NCI-H187 (cell line): ENCODE measurements at places on chromosomes 2 and 18.

GRCh38 chr18:68969027-68969426 lies 171.1 kb downstream of the CCDC102B start:
- DNase-seq: no peak

GRCh38 chr18:4801151-4801550 lies 346.0 kb upstream of the DLGAP1 start:
- DNase-seq: no peak

DNA sequence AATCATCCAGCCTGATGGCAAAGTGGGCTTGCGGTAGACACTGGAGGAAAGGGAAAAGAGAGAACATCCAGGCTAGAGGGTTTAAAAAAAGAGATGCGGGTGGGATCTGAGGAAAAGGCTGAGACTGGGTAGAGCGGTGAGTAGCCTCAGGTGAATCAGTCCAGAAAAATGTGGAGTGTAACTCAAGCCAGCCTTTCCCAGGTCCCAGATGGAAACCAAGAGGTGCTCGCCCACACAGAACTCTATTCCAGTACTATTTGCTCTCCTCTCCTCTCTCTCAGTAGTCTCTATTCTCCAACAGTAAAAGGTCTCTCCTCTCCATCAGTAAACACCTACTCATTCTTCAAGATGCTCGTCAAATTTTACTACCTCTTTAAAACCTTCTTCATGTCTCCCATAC lies 38.3 kb upstream of the NRP2 start:
- DNase-seq: no peak

DNA sequence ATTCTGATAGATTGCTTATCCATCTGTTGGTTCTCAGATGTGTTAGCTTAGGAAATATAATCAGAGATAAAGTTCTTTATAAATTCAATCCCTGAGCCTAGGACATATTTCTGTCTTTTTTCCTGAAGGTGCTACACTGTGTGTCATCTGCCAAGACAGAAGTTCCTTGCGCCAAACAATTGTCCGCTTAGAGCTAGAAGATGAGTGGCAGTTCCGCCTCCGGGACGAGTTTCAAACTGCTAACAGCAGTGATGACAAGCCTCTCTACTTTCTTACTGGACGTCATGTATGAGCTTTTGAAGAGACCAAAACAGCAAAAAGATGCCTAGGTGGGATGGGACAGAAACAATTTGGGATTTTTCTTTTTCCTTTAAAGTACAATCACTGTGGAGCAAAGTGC lies 78.0 kb downstream of the ESCO1 start:
- DNase-seq: no peak

- DNase-seq: peak; percentile 75
These were observed 18.3 kb upstream of the SLC35F6 start for GRCh38 chr2:26745609-26746327.

- no peak for DNase-seq
These were observed 10.3 kb downstream of the MOCOS start for GRCh38 chr18:36197511-36198166.

DNA sequence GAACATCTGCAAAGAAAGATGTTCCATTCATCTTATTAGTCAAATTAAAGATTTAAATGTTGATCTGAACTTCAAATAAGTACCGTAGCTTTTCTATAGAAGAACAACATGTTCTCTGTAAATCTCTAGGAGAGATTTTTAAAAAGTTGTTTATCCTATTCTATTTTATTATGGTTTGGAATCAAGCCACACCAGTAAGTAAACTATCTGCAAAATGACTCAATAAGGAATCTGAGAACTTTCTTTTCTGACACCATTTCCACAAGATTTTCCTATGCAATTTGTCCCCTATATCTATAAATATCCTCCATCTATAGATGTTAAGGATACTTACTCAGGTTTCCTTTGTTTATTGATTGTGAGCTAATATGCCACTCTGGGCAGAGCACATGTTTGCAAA lies 736.6 kb downstream of the CBLN2 start:
- no peak for DNase-seq

DNA sequence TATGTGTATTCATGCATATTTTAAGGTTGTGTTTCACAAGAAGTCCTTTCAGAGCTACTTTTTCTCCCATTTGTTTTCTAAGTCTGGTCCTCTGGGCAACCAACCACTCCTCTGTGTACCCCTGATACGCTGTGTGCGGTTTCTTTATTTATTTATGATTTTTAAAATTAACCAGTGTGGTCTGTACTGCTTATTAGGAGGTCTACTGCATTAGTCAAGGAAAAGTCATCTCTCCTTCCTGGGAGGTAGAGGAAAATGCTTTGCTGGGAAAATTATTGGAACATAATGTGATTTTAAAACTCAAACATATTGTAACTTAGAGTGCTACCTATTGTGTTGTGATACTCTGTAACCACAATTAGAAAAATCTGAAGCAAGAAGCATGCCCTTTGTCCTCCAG lies 1404.3 kb downstream of the SUCLG1 start:
- DNase-seq: no peak

DNA sequence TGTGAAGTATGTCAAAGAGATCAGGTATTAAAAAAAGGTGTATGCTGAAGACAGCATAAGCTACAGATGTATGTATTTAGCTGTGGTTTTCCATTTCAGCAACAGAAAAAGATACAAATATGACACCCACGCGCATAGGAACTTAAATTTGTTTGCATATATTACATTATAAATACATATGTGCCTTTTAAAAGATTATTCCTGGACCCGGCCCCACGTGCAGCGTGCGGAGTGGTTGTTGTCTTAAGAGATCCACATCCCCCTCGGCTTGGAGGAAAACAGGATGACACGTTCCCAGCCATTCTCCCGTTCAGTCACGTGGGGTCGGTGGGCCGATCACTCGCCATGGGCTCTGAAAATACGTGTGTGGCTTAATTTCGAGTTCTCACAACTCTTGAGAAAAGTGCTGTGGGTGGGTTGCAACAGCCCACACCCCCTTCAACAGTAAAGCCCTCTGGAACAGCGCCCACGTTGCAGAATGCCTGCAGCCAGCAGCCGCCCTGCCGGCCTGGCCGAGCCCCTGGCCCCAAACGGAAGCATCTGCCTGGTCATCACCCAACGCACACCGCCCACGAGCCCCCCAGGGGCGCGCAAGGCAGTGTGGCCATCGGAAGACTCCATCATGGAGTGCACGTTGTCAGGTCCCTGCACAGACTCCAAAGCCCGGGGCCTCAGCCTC lies 18.6 kb upstream of the KCNG2 start:
- no peak for DNase-seq

DNA sequence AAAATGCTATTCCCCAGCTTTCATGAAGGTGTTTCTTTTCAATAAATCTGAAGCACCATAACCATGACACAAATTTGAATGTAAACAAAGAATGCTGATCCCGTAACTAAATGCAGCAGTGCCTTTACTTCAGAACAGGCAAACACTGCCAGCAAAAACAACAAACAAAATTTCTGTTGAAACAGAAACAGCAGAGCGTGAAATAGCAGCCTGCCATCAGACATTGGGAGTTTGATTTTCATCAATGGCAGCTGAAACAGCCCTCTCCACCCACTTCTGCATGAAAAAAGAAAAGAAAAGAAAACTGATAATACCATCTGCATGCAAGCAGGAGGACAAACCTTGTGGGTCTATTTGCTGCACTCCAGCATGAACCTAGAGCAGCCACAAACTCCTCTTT lies 128.3 kb downstream of the CDH2 start:
- DNase-seq: no peak

DNA sequence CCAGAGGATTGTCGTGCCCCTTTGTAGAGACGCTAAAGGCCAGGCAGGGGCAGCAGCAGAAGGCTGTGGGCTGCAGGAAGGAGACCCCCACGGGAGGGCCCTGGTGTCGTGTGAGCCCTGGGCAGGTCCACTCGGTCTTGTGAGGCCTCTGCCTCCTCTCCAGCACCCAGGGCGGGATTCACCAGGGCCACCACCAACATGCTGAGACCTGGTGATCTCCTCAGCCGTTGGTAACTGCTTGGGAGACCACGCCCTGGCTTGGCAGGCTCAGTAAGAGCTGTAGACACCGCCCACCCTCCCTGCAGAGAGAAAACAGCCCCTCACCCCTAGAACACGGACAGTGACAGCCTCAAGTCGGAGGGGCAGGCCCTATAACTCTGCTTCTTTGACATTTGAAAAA lies 21.1 kb downstream of the MBP start:
- no peak for DNase-seq

DNA sequence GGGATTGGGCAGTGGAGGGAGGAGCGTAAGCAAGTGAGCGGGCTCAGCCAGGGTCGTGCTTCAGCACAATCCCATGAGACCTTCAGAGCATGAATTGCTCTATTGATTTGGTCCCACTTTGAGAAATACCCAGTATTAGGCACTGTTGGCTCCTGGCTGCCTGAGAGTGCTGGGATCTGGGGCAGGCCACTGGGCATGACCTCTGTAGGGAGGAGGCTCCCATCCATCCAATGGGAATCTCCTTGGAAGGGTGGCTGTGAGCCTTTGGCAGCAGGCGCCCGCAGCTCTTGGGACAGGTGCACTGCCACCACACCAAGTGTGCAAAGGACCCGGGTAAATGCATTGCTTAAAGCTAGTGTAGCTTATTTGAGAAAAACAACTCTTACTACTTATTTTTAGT lies 137.5 kb downstream of the LDLRAD4 start:
- DNase-seq: no peak

- no peak for DNase-seq
These were observed 103.4 kb upstream of the RNU4ATAC start for GRCh38 chr2:121427187-121427689.

GRCh38 chr2:231369580-231370428 lies 25.7 kb upstream of the B3GNT7 start:
- DNase-seq: no peak

- no peak for DNase-seq
These were observed 46.3 kb downstream of the CDC42EP3 start for GRCh38 chr2:37625156-37625555.

DNA sequence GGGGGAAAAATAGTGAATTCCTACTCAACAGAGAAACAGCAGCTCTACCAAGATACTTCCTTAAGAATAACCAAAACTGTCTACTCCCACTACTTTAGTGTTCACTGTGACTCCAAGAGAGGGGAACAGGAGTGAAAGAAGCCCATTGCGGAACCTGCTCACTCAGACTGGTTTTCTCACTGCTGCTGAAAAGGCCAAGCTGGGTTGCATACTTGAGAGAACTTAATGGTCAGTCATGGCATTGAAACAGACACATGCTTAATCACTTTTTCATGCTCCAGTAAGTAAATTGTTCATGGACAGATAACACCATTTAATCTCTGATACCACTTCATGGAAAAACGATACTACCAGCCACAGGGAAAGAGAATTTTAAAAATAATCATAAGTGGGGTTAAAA lies 35.7 kb upstream of the SLC8A1 start:
- no peak for DNase-seq

- DNase-seq: no peak
These were observed 13.3 kb downstream of the ATF2 start for GRCh38 chr2:175154661-175155082.

DNA sequence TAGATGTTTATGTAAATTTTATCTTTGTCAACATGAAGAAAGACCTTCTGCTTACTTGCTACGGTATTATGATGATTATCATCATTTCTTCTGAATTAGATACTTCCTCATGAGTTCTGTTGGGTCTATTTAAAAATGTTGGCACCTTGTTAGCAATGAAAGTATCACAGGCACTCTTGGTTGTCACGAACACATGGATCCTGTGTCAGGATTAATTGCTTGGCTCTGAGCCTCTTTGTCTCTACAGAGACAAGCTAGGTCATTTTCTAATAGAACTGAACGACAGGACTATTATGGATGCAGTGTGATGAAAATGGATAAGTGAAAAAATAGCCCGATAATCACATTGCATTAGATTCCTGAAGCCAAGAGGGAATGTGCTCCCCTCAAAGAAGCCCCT lies 110.3 kb downstream of the DOCK10 start:
- no peak for DNase-seq

GRCh38 chr2:24917086-24917485 lies 3.0 kb downstream of the ADCY3 start:
- no peak for DNase-seq

GRCh38 chr2:217223222-217223930 lies 363.5 kb upstream of the TNP1 start:
- no peak for DNase-seq

DNA sequence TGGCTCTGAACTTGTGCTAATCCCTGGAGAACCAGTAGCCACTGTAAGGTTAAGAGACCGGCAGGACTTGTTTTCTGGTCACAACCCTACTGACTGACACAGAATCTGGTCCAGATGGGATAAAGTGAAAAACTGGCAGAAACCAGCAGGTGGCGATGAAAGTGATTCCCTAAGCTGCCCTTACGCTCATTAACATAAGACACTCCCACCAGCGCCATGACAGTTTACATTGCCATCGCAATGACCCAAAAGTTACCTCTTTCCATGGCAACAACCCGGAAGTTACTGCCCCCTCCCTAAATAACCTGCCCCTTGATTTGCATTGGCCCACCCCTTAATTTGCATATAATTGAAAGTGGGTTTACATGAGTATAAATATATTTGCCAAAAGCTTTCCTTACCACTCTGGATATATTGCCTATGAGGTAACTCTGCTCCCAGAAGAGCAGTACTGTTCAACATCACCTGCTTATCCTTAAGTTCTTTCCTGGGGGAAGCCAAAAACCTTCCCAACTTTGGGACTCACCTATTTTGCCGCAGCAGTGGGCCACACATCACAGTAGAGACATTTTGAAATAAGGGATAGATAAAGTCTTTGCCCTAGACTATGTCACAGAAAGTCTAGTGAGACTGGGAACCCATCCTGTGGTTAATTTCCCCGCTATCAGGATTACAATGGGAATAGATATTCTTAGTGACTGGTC lies 35.8 kb upstream of the AFF3 start:
- peak; percentile 9 for DNase-seq

DNA sequence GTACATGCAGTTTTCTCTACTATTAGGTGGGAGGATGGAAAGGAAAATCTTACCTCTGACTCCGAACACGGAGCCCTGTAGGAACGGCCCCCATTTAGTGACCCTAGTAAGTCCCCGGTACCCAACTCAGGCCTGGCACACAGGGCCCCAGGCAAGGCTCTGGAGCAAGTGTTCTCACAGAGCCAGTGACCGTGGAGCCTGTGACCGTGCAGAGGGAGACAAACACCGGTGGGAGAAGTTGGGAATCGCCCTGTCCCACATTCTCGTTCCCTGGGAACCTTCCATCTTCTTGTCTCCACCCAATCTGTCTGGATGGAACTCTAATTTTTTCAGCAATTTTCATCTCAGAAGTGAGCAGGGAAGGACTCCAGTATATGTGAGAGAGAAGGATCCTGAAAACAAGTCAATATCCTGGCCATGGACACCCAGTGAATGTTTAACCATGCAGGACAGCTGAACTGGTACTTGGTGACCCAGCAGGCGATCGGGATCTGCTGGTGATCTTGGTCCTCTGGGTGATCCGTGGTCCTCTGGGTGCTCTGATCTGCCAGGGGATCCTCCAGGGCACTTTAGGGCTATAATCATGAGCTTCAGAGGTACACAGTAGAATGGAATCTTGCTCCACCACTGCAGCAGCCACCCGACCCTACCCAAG lies 348.6 kb upstream of the ID2 start:
- no peak for DNase-seq

- DNase-seq: no peak
These were observed 38.2 kb downstream of the ZNF516 start for GRCh38 chr18:76456823-76457222.

DNA sequence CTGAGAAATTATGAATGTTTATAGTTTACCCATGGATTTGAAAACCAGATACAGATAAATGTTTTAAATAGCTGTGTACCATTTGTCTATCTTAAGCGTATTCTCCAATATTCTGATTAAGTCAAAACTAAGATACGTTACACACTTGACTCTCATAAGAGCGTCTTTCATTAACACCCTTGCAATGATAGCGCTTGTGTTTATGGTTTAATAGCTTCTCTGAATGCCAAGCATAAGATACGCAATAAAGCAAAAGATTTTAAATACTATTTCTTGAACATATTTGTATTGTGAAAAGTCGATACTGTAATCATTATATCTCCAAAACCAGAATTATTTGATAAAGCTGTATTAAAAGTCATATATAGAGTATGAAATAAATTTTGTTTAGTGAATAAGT lies 3.0 kb downstream of the CALCRL start:
- no peak for DNase-seq
